Nephron progenitor cell (in vitro differentiated cells): ENCODE measurements at places on chromosomes 5 and 9.

DNA sequence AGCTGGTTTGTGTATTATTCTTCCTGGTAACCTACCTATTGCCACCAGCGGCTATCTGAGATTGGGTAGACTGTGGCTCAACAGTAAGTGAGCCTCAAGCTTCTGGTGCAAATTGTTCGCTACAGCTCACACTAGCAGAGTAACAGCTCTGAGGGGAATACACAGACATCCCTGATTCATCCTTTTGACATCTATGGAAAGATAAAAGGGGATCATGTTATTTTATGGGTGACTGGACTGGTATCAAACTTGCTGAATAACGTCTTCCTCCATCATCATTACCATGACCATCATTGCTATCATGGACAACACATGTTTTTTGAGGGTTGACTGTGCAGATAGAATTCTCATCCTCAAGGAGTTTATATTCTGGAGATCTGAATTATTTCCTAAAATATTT is 129.6 kb downstream of the PIK3R1 start:
- no peak for DNase-seq

GRCh38 chr5:107913494-107913893 is 242.8 kb upstream of the EFNA5 start:
- DNase-seq: no peak

GRCh38 chr5:162603443-162604070 is 536.0 kb downstream of the GABRG2 start:
- no peak for DNase-seq

- no peak for DNase-seq
These were observed 216.0 kb downstream of the NR3C1 start for GRCh38 chr5:143187495-143187894.

DNA sequence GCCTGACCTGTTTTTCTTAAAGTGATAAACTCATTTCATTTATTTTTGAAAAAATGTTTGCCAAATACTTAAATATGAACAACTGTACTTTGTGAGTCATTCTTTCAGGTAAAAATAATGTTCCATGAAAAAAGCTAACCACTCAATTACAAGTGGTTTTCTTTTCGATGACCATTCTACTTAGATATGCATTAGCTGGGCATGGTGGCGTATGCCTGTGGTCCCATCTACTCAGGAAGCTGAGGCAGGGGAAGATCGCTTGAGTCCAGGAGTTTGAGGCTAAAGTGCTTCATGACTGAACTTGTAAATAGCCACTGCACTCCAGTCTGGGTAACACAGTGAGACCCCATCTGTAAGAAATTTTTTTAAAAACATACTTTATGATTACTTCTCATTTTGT is 4.0 kb upstream of the WDR70 start:
- no peak for DNase-seq
